ENCODE measurements at places on chromosomes 2 and 18. TPM values are rescaled to one million over a fixed set of nuclear protein-coding genes. Genes with fewer than 3 reads are reported as not detected.

The DSG3 gene
- 0.05 TPM for total RNA-seq

The TLX2 gene
- not detected for total RNA-seq

The TMEM169 gene
- total RNA-seq, result 0.21 TPM

The ALLC gene
- not detected for total RNA-seq

The PDIA6 gene
- total RNA-seq, result 125 TPM

The TFCP2L1 gene
- 15.7 TPM for total RNA-seq

The FAM210A gene
- 14.8 TPM for total RNA-seq

The ANKRD23 gene
- total RNA-seq, result 10.2 TPM

The SERPINB5 gene
- total RNA-seq, result 25.7 TPM

The RFTN2 gene
- total RNA-seq, result 7.0 TPM

The NAT8 gene
- total RNA-seq, result not detected

The RNU2-63P gene
- total RNA-seq, result not detected

The EIPR1 gene
- total RNA-seq, result 38.1 TPM

The RESP18 gene
- total RNA-seq, result not detected

The AGXT gene
- total RNA-seq, result 0.31 TPM

The RNF152 gene
- 52.9 TPM for total RNA-seq

The C1QL2 gene
- not detected for total RNA-seq

The ALPI gene
- total RNA-seq, result not detected

The VWA3B gene
- total RNA-seq, result 1.7 TPM

The DOK6 gene
- total RNA-seq, result 4.9 TPM

The ATRAID gene
- 131 TPM for total RNA-seq

The CIB4 gene
- not detected for total RNA-seq

The TMEM247 gene
- not detected for total RNA-seq

The ST6GAL2 gene
- total RNA-seq, result 1.4 TPM

The SERPINB13 gene
- not detected for total RNA-seq

The GPR45 gene
- not detected for total RNA-seq

The CPS1 gene
- total RNA-seq, result 3.9 TPM

The FZD7 gene
- 24.2 TPM for total RNA-seq

The FIGN gene
- 8.0 TPM for total RNA-seq

The CFAP221 gene
- total RNA-seq, result 2.8 TPM

The SPC25 gene
- total RNA-seq, result 0.47 TPM

The DPP10 gene
- total RNA-seq, result 1.0 TPM

The OSR1 gene
- 34.7 TPM for total RNA-seq

The SERPINB10 gene
- not detected for total RNA-seq

The RUFY4 gene
- total RNA-seq, result 5.6 TPM

The FASTKD2 gene
- total RNA-seq, result 38.8 TPM

The KANSL1L gene
- total RNA-seq, result 44.1 TPM

The SPP2 gene
- not detected for total RNA-seq

The KLHL30 gene
- 2.2 TPM for total RNA-seq

The BOLL gene
- total RNA-seq, result not detected

The NR4A2 gene
- 6.6 TPM for total RNA-seq

The CAD gene
- 63.6 TPM for total RNA-seq

The C18orf32 gene
- 37.9 TPM for total RNA-seq

The CSRNP3 gene
- total RNA-seq, result 6.4 TPM

The ROCK1 gene
- total RNA-seq, result 70.2 TPM

The ZC3H8 gene
- 23.9 TPM for total RNA-seq

The G6PC2 gene
- total RNA-seq, result not detected

The STPG4 gene
- total RNA-seq, result not detected

The IL36G gene
- total RNA-seq, result not detected

The GCKR gene
- 1.9 TPM for total RNA-seq

The PROC gene
- not detected for total RNA-seq

The DSG4 gene
- total RNA-seq, result not detected

The SIX3 gene
- not detected for total RNA-seq

The SCN3A gene
- 0.83 TPM for total RNA-seq

The RTP5 gene
- total RNA-seq, result 0.21 TPM

The TCF23 gene
- total RNA-seq, result 0.42 TPM
